ENCODE measurements at places on chromosomes 12 and 14.
A peak's percentile ranks its signal among the peaks of the same experiment; 100 is the strongest.

- no peak for DNase-seq
- H3K4me1 ChIP-seq = no peaks in the 10 kb centered on the region
- H3K27ac ChIP-seq = no peak overlapping the region
- H3K4me3 ChIP-seq = no peak overlapping the region
- H3K36me3 ChIP-seq = no peaks in the 10 kb centered on the region
- no peaks in the 10 kb centered on the region for H3K27me3 ChIP-seq
Measured at GRCh38 chr14:56282179-56282578, 164.0 kb downstream of the PELI2 start.

GRCh38 chr14:100803226-100803625 is 22.7 kb upstream of the MEG3 start:
- H3K4me1 ChIP-seq = no peaks in the 10 kb centered on the region
- H3K27me3 ChIP-seq = no peaks in the 10 kb centered on the region
- H3K36me3 ChIP-seq = no peaks in the 10 kb centered on the region
- no peak overlapping the region for H3K4me3 ChIP-seq

- no peaks in the 10 kb centered on the region for H3K36me3 ChIP-seq
- no peak for DNase-seq
- H3K4me3 ChIP-seq = no peak overlapping the region
- H3K4me1 ChIP-seq = no peaks in the 10 kb centered on the region
- H3K27me3 ChIP-seq = no peaks in the 10 kb centered on the region
Measured at GRCh38 chr14:44732144-44732543, 225.1 kb upstream of the FSCB start.

DNA sequence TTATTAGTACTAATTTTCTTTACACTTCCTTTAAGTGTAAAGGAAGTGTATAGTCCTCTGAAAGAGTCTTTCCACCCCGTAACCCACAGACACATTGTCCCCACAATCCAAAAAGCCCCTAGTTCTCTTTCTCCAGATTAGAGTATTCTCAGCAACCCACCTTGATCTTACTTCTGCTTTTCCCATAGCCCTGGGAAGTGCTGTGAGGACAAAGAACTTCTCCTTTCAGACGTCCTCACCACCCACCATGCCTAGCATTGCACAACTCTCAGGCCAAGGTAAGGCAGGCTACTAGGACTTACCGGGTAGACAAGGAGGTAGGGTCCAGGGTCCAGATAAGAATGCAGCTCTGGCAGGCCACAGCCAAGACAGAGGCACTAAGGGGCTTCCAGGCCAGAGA is 7.4 kb downstream of the AAAS start:
- no peak overlapping the region for H3K4me3 ChIP-seq
- no peaks in the 10 kb centered on the region for H3K4me1 ChIP-seq
- peaks cover 31% of the 10 kb centered on the region for H3K36me3 ChIP-seq
- no peak overlapping the region for H3K27ac ChIP-seq
- no peak for DNase-seq
- H3K27me3 ChIP-seq = no peaks in the 10 kb centered on the region

DNA sequence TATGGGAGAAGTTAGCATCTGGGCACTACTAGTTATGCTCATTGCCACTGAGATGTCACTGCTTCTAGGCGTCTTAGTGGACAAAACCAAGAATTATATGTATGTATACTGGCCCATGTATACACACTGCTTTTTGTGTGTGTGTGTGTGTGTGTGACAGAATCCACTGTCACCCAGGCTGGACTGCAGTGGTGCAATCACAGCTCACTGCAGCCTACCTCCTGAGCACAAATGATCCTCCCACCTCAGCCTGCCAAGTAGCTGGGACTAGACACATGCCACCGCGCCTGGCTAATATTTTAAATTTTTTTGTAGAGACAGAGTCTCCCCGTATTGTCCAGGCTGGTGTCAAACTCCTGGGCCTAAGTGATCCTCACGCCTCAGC is 25.2 kb downstream of the LIMA1 start:
- no peaks in the 10 kb centered on the region for H3K27me3 ChIP-seq
- no peaks in the 10 kb centered on the region for H3K36me3 ChIP-seq
- H3K4me3 ChIP-seq = no peak overlapping the region
- H3K27ac ChIP-seq = no peak overlapping the region
- H3K4me1 ChIP-seq = no peaks in the 10 kb centered on the region

GRCh38 chr12:78060186-78060585 is 229.5 kb downstream of the NAV3 start:
- no peaks in the 10 kb centered on the region for H3K27me3 ChIP-seq
- H3K4me3 ChIP-seq = no peak overlapping the region
- H3K27ac ChIP-seq = no peak overlapping the region
- DNase-seq = no peak

DNA sequence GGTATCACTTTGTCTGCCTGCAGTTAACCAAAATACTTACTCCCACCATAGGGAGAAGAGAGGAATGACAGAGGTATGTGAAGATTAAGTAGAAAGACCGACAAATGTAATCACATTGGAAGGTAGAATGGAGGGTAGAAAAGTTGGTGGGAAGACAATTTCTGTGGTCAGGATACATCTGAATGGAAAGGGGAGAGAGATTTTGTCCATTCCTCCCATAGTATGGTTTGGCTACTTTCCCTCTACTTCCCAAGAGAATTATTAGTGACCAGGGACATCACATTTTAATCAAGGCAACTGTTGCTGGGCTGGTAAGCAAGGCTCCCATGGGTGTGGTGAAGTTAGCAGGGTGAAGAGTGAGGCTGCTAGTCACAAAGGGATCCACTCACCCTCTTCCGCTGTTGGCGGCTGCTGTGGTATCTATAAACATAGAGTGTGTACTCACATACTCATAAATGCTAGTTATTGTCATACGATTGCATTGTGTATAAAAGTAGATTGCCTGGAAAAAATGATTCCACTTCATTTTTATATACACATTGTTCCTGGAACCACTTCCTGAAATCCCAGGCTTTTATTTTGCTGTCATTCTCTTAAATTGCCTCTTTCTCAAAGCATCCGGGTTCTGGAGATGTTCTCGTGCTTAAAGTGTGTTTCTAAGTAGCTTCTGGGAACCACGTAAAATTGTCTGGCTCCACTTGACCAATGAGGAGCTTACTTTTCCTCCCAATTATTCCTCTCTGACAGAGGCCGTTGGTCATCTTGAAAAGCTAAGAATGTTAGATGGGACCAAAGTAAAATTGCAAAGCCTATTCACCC is 413.1 kb downstream of the ZFP36L1 start:
- H3K27ac ChIP-seq = peak overlapping the region; percentile 39
- no peaks in the 10 kb centered on the region for H3K36me3 ChIP-seq
- H3K4me3 ChIP-seq = no peak overlapping the region
- H3K4me1 ChIP-seq = peaks cover 15% of the 10 kb centered on the region
- no peaks in the 10 kb centered on the region for H3K27me3 ChIP-seq

GRCh38 chr12:89951050-89951693 is 242.5 kb upstream of the ATP2B1 start:
- no peak overlapping the region for H3K4me3 ChIP-seq
- H3K27ac ChIP-seq = peak overlapping the region; percentile 83
- no peaks in the 10 kb centered on the region for H3K27me3 ChIP-seq
- no peak for DNase-seq
- H3K36me3 ChIP-seq = no peaks in the 10 kb centered on the region
- H3K4me1 ChIP-seq = peaks cover 29% of the 10 kb centered on the region

- no peak overlapping the region for H3K27ac ChIP-seq
- no peaks in the 10 kb centered on the region for H3K27me3 ChIP-seq
- H3K36me3 ChIP-seq = no peaks in the 10 kb centered on the region
- no peaks in the 10 kb centered on the region for H3K4me1 ChIP-seq
- H3K4me3 ChIP-seq = no peak overlapping the region
Measured at GRCh38 chr14:96098309-96098998, 59.3 kb downstream of the C14orf132 start.

- no peak overlapping the region for H3K4me3 ChIP-seq
- no peaks in the 10 kb centered on the region for H3K27me3 ChIP-seq
- H3K4me1 ChIP-seq = peaks cover 6% of the 10 kb centered on the region
- H3K27ac ChIP-seq = no peak overlapping the region
- no peaks in the 10 kb centered on the region for H3K36me3 ChIP-seq
Measured at GRCh38 chr12:49404956-49405355, 37.7 kb downstream of the SPATS2 start.

DNA sequence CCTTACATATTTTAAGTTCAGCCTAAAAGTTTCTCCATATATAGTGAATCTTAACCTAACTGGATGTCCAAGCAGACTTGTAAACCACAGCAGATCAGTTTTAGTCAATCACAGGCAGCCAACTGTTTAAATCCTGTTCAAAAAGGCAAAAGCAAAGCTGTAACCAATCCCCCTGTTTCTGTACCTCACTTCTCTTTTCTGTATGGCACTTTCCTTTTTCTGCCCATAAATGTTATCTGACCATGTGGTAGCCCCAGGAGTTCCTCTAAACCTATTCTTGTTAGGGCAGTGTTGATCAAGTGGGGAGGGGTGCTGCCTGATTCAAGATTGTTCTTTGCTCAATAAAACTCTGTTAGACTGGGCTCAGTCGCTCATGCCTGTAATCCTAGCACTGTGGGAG is 8.5 kb upstream of the DACT1 start:
- H3K36me3 ChIP-seq = no peaks in the 10 kb centered on the region
- no peak overlapping the region for H3K27ac ChIP-seq
- H3K4me3 ChIP-seq = no peak overlapping the region
- no peaks in the 10 kb centered on the region for H3K4me1 ChIP-seq
- DNase-seq = no peak
- no peaks in the 10 kb centered on the region for H3K27me3 ChIP-seq

DNA sequence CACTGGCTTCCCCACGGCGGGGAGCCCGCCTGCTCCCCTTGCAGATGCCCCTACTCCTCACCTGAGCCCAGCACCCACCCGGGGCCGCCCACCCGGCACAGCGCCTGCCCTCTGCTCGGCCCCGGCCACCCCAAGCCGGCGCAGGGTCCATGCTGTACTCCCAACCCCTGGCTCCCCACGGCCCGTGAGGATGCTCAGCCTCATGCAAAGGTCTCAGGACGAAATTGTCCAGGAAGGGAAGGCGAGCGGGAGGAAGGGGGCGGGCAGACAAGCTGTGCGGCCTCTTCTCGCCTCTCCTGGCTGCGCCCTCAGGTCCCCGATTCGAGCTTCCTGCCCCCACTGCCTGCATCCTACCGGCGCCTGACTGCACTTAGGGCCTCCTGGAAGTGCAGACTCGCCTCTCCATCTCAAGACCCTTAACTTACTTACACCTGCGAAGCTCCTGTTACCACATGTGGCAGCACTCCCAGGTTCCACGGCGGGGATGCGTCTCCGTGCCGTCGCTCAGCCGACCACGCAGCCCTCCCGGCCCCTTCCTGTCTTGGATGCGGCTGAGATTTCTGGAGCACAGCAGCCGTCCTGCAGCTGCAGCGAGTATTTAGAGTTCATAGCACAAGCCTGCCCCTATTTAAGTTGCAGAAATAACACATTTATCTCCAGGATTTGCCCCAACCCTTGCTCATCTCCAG is 18.0 kb downstream of the LRCOL1 start:
- peaks cover 2% of the 10 kb centered on the region for H3K4me1 ChIP-seq
- H3K4me3 ChIP-seq = no peak overlapping the region
- DNase-seq = no peak
- no peak overlapping the region for H3K27ac ChIP-seq
- H3K27me3 ChIP-seq = no peaks in the 10 kb centered on the region

DNA sequence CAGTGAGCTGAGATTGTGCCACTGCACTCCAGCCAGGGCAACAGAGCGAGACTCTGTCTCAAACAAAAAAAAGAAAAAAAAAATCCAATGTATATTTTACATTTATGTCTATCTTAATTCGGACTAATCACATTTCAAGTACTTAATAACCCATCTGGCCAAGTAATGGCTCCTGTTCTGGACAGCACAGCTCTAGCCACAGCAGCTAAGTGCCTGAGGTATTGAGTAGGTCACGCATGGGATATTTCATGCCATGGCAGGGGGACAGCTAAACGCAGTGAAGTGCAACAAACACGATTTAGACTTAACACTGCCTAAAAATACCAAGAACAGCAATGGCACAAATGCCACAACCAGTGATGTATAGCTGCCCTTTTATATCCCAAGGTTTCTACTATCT is 8.0 kb downstream of the BAZ1A start:
- no peak overlapping the region for H3K4me3 ChIP-seq
- DNase-seq = no peak

- no peaks in the 10 kb centered on the region for H3K36me3 ChIP-seq
- no peaks in the 10 kb centered on the region for H3K4me1 ChIP-seq
- no peak overlapping the region for H3K27ac ChIP-seq
- no peak overlapping the region for H3K4me3 ChIP-seq
Measured at GRCh38 chr14:56131865-56132833, 13.9 kb downstream of the PELI2 start.

DNA sequence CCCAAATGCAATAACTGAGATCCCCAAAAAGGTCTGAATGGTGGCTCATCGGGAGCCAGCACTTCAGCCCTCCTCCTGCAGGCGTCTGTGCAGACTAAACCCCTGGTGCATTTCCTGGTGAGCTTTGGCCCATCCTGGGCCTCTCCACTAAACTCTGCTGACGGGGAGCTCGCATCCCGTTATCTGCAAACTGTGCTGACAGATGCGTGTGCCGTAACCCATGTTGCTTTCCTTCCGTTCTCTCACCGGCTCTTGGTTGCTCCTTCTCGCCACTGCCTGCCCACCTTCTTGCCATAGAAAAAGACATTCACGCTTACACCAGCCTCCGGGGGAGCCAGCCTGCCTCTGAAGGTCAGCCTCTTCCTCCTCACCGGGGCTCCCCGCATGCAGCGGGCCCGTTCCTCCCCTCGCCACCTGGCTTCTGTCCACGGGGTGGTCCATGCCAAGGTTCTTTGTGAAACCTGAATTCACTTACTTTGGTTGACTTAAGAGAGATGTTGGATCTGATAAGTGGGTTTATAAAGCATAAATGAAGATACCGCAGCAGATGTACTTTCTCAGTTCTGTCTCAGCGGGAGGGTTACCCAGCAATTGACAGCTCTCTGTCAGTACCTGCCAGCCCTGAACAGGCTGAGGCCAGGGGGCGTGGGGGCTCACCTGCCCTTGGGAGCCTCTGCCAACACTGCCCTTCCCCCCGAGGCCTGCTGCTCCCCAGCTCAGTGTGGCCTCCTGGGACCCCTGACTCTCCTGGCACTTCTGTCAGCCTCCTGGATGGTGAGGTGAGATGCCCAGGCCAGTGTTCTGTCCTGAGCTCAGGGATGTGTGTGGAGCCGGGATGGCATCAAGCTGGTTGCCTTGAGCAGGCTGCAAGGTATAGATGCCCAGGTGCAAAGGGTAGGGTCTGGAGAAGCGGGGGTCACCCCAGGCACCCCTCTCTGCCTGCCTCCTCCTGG is 14.2 kb downstream of the ZFYVE21 start:
- H3K4me3 ChIP-seq = no peak overlapping the region
- H3K36me3 ChIP-seq = peaks cover 22% of the 10 kb centered on the region
- no peaks in the 10 kb centered on the region for H3K4me1 ChIP-seq

Data from effector memory CD4-positive, alpha-beta T cell (primary cell).